ENCODE measurements at places on chromosomes 2 and 18.
A peak's percentile ranks its signal among the peaks of the same experiment; 100 is the strongest.

- no peak for DNase-seq
Observed at GRCh38 chr2:241902357-241902991, 32.9 kb downstream of the RTP5 start.

- DNase-seq: no peak
Observed at GRCh38 chr2:112712903-112713584, 7.8 kb upstream of the NT5DC4 start.

GRCh38 chr18:3177902-3178687 lies 41.7 kb downstream of the MYOM1 start:
- DNase-seq: peak; percentile 5

DNA sequence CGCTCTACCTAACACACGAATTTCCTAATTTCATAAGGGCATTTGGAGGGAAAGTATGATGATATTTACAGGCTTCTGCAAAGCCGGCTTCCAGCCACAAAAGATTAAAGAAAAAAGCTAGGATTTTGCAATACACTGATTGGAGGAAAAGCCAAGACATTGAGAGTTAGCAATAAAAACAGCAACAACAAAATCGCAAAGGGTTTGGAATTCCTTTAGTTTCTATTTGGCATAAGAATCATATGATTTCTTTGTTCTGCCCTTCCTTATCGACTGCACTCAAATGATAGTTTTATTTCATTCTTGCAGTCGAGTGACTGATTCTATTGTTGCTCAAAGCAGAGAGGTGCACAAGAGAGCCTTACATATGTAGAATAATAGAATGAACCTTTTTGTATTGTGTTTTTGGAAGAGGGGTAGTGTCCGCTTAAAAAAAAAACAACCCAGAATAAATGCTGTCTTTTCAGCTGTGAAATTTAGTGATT lies 3.9 kb upstream of the ZNF532 start:
- no peak for DNase-seq

- no peak for DNase-seq
Observed at GRCh38 chr2:75054296-75054695, 95.9 kb downstream of the POLE4 start.

- DNase-seq: no peak
Observed at GRCh38 chr2:73707636-73708035, 29.5 kb downstream of the TPRKB start.

GRCh38 chr18:45363196-45363595 lies 252.1 kb upstream of the SLC14A2 start:
- no peak for DNase-seq

DNA sequence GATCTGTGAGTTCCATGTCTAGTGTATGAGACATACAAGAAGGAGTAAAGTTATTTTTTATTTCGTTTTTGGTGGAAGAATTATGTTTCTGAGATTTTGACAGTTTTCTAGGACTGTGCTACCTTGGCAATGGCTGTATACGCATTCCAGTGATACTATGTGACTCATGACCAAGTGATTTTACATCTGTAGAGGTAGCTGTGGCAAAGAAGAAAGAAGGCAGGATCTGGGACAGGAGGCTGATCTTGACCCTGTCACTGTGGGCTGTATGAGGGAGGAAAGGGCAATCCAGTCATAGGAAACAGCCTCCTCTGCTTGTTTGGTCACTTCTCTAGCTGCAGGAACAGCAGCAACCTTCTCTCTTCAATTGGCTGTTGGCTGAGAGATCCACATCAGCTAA lies 44.0 kb upstream of the PDCL3 start:
- DNase-seq: no peak

- no peak for DNase-seq
Observed at GRCh38 chr2:59233448-59233847, 992.3 kb upstream of the FANCL start.

GRCh38 chr18:61546590-61546989 lies 213.4 kb downstream of the CDH20 start:
- DNase-seq: no peak

All from stimulated activated CD8-positive, alpha-beta memory T cell treated with anti-CD3 and anti-CD28 coated beads, Interleukin-2, amount 100 ng/mL, for 1 hour (primary cell).